ENCODE measurements at places on chromosomes 3 and 15. TPM values are rescaled to one million over a fixed set of nuclear protein-coding genes. Genes with fewer than 3 reads are reported as not detected.

Gene DUOXA2
- total RNA-seq: not detected

Gene LRRC31
- 0.14 TPM for total RNA-seq

Gene GPR156
- total RNA-seq: 0.71 TPM

Gene TRAT1
- 2.4 TPM for total RNA-seq

Gene KBTBD8
- 5.0 TPM for total RNA-seq

Gene CNTN6
- total RNA-seq: 3.1 TPM

Gene PSTPIP1
- total RNA-seq: 27.8 TPM

Gene IL1RAP
- total RNA-seq: 34.2 TPM

Gene GOLGA8G
- not detected for total RNA-seq

Gene P2RY13
- total RNA-seq: 4.0 TPM

Gene HACD2
- total RNA-seq: 37.8 TPM
